ENCODE measurements at places on chromosomes 5 and 9.

- no peak for DNase-seq
These were observed 259.3 kb upstream of the SLC30A5 start for GRCh38 chr5:68834491-68834981.

DNA sequence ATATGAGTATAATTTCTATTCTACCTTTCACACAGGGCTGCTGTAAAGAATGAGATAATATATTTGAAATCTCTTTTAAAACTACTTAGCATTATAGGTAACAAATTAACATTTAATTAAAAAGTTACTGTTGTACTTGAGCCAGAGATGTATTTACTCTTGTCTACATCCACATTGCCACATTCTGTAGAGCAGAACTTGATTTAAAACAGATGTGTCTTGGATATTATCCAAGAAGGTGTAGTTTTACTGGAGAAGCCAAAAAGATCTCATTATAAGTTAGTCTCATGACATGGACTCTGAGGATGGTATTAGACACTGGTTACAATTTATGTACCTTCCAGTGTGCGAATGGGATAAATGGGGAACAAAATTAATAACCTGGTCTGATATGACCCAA, 293.1 kb upstream of the CCNH start:
- DNase-seq = no peak

DNA sequence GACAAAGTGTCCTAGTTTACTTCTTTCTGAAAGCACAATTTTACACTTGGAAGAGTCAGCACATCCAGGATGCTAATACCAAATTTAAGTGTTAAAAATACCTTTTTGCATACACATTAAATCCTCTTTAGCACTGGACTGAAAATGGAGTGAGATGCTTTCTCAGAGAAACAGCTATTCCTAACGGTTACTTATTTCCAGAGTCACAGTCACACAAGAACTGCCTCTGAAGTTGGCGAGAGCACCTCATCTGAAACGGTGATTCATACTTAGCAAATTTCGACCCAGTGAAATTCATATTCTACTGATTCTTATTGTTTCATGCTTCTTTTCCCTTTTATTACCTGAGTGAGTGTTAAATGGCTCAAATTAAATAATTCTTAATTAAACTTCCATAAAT, 12.2 kb downstream of the CDH18 start:
- no peak for DNase-seq

- DNase-seq = no peak
These were observed 1.6 kb downstream of the WNK2 start for GRCh38 chr9:93185266-93186214.

DNA sequence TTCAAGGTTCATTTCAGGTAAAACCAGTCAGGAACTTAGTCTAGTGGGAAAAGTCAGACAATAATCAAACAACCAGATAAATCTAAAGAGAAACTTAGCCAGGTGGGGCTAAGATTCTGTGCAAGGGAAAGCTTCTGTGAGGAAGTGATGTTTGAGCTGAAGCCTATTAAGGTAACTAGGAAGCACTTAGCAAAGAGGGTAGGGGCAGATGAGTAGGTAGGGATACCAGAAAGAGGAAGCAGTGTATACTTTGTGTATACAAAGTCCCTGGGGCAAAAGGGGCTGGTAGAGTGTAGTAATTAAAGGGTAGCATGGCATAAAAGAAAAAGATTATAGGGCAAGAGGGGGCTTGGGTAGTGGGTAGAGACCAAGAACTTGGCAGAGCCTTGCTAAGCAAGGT, 3.6 kb upstream of the SPATA24 start:
- no peak for DNase-seq

DNA sequence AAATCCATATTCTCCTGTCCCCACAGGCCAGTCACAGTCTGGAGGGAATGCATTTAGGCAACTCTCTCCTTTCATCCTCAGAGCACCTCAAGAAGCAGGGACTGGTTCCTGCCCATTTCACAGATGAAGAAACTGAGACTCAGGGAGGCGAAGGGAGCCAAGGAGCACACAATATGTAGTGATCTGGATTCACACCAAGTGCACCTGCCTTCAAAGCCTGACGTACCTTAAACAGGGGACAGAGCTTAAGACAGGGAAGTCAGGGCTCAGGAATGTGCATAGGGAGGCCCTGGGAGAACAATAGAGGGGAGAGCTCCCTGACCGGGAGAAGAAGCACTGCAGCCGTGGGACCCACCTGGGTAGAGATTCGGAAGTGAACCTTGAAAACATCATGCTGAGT, 83.0 kb downstream of the GABBR2 start:
- DNase-seq = no peak

GRCh38 chr9:133592731-133593409, 16.3 kb downstream of the FAM163B start:
- no peak for DNase-seq

DNA sequence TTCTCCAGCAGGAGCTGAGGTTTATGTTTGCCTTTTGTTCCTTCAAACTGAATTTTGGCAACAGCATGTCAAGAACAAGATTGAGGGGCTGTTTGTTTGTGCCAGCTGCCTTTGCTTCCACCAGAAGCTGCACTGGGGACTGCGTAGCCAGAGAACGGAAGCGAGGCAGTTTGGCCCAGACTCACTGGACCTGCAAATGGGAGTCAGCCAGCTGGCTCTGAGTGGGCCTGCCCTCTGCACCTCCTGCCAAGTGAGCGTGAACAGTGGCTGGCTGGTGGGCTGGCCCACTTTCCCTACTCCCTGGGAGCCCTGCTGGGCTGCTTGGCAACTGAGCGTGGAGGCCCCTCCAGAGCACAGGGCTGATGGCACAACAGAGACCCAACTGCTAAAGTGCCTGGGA, 111.6 kb downstream of the GALNT10 start:
- no peak for DNase-seq

GRCh38 chr9:89497257-89497963, 503 bp downstream of the SEMA4D start:
- no peak for DNase-seq

GRCh38 chr9:130944510-130945058, 5.5 kb upstream of the FIBCD1 start:
- DNase-seq = no peak

DNA sequence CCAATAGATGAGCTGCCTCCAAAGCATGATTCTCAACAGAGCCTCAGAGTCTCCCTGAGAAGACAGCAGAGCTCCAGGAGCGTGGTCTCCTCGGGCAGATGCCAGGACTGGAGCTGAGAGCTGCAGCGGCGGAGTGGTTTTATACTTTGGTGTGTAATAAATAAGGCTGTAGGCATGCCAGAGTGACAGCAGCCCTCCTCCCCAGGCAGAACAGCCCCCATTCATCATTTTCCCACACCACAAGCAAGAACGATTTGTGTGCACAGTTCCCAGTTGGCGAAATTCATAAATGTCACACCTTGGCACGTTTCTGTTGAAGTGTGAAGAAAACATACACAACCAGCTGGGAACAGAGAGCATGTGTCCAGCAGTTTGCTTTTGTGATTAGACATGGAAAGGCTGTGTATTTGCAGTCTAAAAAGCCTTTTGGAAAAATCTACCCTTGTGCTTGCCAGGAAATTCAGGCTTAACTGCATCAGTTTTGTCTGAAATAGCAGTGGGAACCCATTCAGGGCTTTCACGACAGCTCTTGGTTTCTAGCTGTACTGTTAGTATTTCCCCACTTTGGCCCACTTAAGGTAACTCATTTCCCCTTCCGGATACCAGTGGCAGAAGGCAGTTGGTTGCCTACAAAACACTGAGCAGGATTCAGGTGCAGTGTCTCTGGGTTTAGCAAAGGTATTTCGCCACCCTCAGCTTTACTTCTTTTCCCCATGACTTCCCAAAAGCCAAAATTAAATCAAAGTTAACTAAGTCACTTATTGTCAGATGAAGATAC, at the start of gene C1QTNF3:
Gene C1QTNF3, minus strand, starts transcription at position 115 of the 778 bp plus-strand sequence. Its CDS starts 88 bp downstream, at position 27.
- DNase-seq = no peak

DNA sequence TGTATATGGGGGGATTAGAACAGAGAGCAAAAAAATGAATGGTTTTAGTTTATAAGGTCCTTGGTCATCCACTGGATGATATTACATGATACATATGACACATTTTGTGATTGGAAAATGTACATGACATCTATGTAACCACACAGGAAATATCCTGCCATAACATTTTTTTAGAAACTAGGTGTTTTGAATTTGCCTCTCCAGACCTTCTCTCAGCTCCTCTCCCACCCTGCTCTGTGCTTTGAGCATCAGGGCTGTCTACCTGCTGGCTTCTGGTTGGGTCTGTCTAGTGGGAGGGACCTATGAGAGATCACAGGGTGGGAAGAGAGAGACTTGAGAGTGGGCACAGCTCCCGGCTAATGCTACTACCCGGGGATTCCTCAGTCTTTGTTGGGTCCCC, 24.4 kb downstream of the AKNA start:
- no peak for DNase-seq

DNA sequence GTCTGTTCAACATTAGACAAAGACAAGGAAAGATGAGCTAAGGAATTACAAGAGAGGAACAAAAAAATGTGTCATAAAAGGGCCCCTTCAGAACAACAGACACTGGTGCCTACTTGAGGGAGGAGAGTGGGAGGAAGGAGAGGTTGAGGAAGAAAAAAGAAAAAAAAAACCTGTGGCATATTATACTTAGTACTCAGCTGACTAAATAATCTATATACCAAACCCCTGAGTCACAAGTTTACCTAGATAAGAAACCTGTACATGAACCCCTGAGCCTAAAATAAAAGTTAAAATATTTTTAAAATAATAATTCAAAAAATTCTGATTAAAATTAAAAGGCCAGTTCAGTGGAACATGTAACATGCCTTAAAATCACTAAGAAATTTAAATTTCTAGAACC, 107.3 kb downstream of the MTREX start:
- no peak for DNase-seq

- no peak for DNase-seq
These were observed 262.9 kb upstream of the PTPRD start for GRCh38 chr9:10875752-10876151.

GRCh38 chr9:27561685-27562084, 11.6 kb downstream of the C9orf72 start:
- DNase-seq = no peak

DNA sequence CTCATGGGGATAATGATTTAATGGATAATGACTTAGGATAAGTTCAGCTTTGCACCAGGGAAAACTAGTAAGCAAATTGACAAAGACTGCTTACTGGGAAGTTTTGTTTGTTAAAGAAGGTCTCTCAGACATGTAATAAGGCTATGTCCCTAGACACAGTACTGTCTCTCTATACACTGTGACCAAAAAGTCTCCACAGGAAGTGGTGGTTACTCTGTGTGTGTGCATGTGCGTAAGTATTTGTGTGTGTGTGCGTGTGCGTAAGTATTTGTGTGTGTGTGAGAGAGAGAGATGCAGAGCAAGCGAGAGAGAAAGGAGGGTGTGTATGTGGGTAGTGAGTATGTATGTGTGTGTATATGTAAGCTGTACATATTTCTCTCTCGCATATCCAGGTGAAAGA, 229.6 kb downstream of the GLIS3 start:
- DNase-seq = no peak

- DNase-seq = no peak
These were observed 166.6 kb downstream of the SLC28A3 start for GRCh38 chr9:84173961-84174360.

GRCh38 chr5:82352146-82352791, 74.1 kb upstream of the RPS23 start:
- DNase-seq = no peak

DNA sequence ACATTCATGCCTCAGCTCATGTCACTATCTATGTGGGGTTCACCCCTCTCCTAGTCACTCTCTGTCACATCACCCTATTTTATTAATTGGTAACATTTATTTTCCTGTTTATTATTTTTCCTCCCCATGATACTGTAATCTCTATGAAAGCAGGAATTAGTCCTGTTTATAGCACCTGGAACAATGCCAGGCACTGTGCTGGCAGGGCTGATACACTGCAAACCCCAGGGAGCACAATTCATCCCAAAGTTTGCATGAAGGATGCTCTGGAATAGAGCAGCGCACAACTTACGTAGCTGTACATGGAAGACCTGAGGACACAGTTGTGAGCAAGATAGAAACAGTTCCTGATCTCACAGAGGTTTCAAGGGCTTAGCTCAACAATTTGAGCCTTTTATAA, 103.2 kb downstream of the NSG2 start:
- DNase-seq = no peak

DNA sequence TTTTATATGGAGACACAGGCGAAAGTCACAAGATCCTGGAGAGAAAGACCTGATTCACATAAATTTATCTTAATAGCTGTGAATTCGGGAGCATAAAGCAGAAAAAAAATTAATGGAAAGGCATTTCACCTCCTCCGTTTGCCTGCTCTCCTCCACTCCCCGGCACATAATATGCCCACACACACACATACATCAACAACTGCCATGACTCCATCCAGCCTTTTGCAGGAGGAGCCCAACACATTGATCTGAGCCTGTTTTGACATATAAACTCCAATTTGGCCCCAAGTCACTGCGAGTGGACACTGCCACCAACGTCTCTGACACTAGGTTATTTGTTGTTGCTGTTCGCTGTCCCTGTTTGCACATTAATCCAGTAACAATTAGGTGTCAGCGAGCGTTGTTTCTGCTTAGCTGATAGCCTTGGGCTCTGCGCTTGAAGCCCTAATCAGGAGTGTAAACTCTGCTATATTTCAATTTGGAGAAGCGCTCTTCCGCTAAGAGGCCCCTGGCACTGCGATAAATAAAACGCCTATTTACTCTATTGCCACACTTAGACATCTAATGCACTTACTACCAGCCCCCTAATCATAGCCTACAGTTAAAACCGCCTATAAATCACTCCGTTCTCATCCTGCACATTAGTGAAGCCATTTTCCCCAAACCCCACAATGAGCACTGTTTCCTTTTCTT, 195.8 kb upstream of the TBCA start:
- DNase-seq = no peak

DNA sequence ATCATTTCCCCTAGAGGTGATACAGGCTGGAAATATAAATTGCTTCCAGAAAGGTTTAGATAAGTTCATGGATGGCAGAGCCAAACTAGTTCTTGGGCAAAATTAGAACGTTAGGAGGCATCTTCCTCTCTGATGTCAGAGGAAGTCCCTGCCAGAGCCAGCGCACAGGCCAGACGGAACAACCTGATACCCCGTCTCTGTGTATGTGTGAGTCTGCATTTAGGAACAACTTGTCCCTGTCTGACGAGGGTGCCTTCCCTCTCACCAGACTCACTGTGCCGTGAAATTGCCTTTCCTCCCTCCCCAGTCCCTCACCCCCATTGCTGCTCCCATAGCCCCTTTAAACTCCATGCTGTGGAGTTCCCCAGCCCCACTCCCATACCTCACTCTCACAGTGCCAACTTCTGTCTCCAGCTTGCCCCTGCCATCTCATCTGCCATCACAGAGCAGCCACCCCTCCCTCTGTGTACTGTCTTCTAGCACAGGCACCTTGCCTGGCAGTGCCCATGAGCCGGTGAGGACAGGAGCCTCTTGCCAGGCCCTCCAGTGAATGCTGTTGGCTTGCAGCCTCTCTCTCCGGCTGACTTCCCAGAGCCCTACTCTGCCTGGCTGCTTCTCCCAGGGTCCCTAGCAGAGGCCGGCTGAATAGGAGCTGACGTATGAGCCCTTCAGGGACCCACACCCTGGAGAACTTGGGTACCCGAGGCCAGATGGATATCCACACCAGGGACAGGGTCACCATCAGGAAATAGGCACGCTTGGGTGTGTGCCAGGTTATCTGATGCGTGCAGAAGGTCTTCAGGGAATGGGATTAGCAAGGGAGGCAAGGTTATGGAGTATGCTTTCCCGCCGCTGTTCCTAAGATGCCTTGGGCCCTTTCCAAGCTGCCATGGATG, 26.7 kb downstream of the UNC5A start:
- no peak for DNase-seq
